ENCODE measurements at places on chromosomes 7 and 10.

DNA sequence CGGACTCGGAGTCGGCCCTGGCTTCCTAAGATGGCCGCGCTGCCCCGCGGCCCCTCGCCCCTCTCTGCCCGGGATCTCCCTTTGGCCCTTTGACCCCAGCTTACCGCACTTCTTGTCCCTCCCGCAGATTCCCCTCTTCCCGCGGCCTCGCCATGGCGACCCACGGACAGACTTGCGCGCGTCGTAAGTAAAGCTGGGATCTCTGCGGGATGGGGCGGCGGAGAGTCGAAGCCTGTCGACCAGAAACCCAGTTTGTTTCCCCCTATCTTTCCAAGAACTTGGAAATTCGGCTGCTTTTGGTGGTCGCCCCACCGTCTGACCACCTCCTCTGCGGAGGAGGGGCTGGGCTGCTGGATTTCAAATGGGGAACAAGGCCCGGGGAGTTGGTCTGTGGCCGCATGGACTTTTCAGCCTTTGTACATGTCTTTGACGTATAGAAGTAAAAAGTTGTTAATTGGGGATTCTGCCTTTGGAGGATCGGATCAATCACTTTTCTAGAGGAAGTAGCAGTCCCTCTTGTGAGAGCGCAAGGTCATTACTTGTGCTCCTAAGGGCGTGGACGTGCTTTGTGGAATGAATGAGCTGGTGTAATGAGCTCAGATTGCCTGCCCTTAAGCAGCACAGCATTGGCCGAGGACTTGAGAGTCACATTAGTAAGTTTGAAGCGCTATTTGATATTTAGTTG lies 553 bp downstream of the VDAC2 start:
- peak; percentile 58 for DNase-seq

DNA sequence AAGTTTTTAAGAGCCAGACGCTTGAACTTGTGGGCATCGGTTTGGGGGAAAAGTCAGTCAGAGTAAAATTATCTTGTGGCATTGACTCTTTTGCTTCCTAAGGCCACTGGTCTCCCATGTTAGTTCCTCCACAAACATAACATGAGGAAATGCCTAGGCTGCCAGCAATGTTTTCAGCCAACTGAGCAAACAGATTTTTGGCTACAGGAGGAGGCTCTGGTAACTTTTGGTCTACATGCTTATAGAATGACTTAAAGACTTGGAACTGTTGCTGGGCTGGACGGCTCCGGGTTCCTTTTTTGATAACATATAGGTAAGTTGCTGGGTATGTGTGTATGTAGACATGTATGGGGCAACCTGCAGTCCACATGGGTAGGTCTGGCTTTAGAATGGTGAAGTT lies 9.6 kb upstream of the ZNF239 start:
- DNase-seq: no peak

- no peak for DNase-seq
Measured at GRCh38 chr7:73870041-73870492, 9.1 kb downstream of the TMEM270 start.

DNA sequence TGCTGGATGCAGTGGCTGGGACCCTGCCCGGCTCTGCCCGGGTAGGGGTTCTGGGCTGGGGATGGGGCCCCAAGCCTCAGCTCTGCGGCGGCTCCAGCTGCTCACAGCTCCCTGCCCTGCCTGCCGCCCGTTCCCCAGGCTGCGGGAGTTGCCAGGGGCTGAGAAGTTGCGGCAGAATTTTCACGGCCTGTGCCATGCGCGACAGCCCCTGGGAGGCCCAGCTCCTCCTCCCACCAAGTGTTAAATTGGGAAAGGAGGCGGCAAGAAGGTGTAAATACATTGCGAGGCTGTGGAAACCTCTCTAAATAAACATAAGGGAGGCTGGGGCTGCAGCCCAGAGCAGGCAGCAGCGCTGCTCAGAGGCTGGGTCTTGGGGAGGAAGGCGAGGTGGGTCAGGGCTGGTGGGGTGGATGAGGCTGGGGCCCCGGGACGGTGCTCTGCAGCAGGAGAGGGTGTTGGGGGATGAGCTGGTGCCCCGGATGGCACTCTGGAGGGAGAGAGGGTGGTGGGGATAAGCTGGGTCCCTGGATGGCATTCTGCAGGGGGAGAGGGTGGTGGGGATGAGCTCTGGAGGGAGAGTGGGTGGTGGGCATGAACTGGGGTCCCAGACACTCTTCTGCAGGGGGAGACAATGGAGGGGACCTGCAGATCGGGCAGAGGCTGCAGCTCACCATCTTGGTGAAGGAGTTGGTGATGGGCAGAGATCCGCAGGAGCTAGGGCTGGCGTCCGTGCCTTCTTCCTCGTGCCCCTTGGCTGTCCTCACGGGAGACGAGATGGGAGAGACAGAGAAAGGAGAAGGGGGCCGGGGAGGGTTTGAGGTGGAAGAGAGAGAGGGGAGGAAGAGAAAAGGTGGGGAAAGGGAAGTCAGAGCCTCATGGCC lies 85.5 kb upstream of the GNA12 start:
- DNase-seq: no peak

DNA sequence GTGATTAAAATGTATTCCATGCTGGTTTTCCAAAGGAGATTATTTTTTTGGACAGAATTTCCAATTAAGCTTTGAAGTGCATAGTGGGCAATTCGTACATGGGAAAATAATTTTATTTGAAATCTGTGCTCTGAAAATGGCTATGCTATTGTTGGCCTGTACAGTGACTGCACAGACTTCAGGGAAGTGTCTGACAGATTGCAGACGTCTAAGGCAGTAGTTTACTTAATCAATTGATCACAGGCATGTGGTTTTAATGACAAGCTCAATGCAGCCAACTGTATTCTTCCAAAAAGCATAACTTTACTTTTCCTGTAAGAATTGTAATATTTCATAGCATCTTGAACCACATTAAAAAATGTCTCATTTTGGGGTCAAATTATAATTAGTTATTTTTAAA lies 102.0 kb downstream of the SEMA3C start:
- DNase-seq: no peak

DNA sequence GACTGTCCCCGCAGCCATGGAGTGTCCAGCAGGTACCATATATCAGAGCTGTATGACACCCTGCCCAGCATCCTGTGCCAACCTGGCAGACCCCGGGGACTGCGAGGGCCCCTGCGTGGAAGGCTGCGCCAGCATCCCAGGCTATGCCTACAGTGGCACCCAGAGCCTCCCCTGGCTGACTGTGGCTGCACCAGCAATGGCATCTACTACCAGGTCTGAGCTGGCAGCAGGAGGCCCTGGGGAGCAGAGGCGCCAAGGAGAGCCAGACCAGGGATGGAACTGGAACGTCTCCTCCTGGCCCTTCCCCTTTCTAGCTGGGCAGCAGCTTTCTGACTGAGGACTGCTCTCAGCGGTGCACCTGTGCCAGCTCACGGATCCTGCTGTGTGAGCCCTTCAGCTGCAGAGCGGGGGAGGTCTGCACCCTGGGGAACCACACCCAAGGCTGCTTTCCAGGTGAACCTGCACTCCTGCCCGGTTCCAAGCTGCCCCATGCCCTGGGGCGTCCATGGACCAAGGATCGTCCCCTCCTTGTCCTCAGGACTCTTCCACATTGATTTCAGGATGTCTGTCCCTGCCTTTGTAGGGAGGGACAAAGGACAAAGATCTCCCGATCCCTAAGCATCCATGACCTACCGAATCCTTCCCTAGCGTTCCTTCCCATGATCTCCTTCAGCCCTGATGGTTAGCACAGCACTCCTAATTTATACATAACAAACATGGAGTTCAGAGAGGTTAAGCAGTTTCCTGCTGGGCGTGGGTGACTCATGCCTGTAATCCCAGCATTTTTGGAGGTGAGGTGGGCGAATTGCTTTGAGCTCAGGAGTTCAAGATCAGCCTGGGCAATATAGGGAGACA lies 33.3 kb downstream of the EPHB4 start:
- no peak for DNase-seq

GRCh38 chr10:17918187-17918903 lies 33.4 kb upstream of the SLC39A12 start:
- no peak for DNase-seq

DNA sequence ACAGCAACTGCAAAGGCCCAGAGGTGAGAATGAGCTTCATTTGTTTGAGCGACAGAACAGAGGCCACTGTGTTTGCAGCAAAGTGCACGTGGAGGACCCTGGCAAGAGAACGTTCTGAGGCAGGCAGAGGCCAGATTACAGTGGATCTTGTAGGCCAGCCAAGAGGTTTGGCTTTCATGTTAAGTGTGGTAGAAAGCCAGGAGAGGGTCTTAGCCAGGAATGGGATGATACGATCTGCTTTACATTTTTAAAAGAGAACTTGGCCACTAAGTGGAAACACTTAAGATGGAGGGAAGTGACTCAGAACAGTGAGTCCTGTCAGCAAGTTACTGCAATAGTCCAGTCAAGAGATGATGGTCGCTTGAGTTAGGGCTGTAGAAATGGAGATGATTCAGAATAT lies 4.6 kb downstream of the CCDC136 start:
- DNase-seq: peak; percentile 92

- DNase-seq: no peak
Measured at GRCh38 chr10:68831961-68832455, 4.7 kb downstream of the STOX1 start.

DNA sequence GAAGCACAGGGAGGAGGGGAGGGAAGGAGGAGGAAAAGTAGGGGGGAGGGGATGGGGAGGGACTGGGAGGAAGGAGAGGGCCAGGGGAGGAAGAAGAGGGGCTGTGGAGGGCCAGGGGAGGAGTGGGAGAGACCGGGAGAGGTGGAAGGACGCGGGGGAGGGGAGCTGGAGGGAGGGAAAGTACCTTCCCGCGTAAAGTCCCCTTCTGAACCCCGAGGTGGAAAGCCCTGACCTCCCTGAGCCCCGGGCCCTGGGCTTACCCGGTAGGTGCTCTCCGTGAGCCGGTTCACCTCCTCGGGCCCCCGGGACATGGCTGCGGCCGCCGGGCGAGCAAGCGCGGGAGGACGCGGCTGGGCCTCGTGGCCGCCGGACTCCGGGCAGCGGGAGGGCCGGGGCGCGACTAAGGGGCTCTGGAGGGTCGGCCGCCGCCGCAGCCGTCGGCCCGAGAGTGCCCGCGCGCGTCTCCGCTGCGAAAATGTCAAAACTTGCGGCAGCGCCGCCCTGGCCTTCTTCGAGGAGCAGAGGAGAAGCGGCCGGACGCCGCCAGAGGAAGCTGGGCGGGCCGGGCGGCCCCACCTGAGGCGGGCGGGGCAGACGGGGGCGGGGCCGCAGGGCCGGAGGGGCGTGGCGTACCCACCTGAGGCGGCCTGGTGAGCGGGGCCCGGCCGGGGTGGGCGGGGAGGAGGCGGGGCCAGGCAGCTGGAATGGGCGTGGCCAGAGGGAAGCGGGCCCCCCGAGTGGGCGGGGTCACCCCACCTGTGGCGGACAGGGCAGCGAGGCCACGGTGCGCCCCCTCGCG lies at the start of gene BAIAP2L1:
TSS of gene BAIAP2L1 (minus strand) at position 549 of the 799 bp plus-strand sequence. CDS start at position 311, 238 bp downstream.
- DNase-seq: peak; percentile 74

GRCh38 chr10:35462491-35462934 lies 126.2 kb downstream of the CCNY start:
- no peak for DNase-seq

GRCh38 chr10:74750848-74751274 lies 75.5 kb upstream of the KAT6B start:
- no peak for DNase-seq

GRCh38 chr7:22400936-22401553 lies 44.1 kb upstream of the RAPGEF5 start:
- no peak for DNase-seq

DNA sequence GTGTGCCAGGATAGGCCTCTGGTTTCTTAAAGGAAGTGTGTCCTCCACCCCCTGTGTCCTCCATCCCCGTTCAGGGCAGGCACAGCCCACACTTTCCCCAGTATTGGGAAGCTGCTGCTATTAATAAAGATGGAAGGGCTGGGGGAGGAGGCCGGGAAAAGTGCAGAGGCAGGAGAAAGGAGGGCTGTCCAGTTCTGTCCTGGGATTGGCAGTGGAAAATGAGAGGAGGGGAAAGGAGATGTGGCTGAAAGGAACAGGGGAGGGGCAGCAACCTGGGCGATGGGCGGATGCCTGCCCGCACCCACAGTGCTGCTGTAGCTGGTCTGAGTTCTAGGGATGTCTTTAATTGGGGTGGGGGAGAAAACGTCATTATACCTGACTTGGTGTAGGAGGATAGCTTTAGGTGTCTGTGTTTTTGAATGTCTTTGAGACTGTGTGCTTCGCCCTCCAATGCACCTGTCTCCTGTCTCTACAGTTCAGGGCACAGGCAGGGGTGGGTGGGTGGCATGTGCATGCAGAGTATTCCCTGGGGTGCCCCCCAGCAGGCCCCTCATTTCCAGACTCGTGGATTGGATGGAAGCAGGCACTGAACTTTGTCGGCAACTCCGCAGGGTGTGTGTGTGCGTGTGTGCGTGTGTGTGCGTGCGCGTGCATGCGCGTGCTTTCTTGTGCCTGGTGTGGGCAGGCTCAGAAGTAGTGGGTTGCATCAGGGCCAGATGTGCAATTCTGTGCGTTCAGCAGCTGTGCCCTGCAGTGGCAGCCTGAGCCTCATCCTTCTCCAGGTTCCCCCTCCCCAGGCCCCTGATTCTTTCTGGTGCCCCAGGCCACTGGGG lies 2.5 kb downstream of the TRIM8 start:
- no peak for DNase-seq

GRCh38 chr7:145633513-145633912 lies 483.1 kb upstream of the CNTNAP2 start:
- peak; percentile 20 for DNase-seq

- DNase-seq: peak; percentile 63
Measured at GRCh38 chr7:116180302-116180701, 30.0 kb upstream of the TES start.

DNA sequence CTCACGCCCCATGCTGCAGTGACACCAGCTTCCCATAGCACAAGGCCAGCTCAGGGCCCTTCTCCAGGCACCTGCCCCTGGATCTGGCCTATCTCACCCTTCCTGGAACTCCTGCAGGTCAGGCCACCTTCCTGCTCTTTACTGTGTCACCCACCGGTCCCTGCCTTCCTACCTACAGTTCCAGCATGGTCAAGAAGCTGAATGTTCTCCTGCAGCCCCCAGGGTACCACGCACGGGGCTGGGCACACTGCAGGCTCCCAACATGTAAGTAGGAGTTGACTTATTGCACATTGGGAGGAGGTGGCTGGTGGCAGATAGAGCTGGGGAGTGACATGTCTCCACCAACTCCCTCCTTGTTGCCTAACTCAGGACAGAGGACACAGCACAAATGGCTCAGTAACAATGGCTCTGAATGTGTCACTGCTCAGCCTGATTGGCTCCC lies 14.5 kb downstream of the ITPRIP start:
- DNase-seq: no peak

GRCh38 chr10:36720895-36721294 lies 404.5 kb upstream of the ANKRD30A start:
- DNase-seq: peak; percentile 27

DNA sequence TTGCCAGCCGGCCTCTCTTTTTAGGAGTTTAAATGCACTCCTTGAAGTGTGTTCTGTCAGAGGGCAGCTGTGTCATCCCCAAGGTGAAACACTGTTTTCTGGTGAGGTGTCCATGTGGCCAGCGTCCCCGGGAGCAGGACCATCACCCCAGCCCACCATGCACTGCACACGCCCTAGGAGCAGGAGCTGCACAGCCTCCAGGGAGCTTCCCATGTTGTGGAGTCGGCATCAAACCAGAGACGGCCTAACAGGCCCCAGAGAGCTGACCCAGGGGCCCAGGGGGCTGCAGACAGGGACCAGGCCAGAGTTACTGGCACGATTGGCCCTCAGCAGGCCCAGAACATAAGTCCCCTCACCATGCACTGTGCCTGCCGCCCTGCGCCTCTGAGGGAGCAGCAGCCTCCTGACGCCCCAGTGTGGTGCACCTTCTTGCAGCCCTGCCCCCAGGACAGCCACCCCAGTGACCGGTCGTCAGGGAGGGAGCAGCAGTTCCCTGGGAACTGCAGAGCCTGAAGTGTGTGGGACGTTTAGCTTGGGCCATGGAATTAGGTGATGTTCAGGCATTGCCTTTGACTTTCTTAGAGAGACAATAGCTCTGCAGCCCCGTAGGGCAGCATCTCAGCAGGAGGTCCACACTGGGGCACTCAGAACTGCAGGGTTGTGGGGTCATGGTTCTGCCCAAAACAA lies 97.9 kb downstream of the NKX6-2 start:
- no peak for DNase-seq

All from fibroblast of skin of right biceps (primary cell).